ENCODE measurements at places on chromosomes 2 and 18.

- no peak for DNase-seq
Measured at GRCh38 chr18:22865354-22866116, 67.6 kb upstream of the RBBP8 start.

GRCh38 chr2:71813807-71814470 is 333.7 kb downstream of the CYP26B1 start:
- peak; percentile 54 for DNase-seq

- DNase-seq: peak; percentile 12
Measured at GRCh38 chr2:12612671-12613070, 104.1 kb upstream of the TRIB2 start.

GRCh38 chr2:176280156-176280555 is 10.9 kb downstream of the MTX2 start:
- DNase-seq: no peak

- no peak for DNase-seq
Measured at GRCh38 chr2:98455494-98455976, 10.9 kb downstream of the INPP4A start.

DNA sequence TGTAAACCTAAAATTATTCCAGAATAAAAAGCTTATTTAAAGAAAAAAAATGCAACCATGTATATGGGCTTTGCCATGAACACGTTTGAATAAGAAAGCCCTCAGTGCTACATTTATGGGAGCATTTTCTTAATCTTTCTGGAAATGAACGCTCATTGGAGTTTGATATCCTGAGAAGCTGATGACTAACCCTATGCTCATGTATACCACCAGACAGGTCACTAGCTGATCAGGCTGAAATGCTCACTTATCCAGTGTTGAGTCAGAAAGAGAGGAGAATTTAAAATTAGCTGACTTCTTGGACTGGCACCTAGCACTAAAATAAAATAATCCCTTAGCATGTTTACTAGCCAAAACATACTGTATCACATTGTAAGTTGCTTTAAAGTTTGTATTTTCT is 254.9 kb upstream of the SIX3 start:
- no peak for DNase-seq

- DNase-seq: no peak
Measured at GRCh38 chr2:212832211-212833195, 293.9 kb upstream of the ERBB4 start.

DNA sequence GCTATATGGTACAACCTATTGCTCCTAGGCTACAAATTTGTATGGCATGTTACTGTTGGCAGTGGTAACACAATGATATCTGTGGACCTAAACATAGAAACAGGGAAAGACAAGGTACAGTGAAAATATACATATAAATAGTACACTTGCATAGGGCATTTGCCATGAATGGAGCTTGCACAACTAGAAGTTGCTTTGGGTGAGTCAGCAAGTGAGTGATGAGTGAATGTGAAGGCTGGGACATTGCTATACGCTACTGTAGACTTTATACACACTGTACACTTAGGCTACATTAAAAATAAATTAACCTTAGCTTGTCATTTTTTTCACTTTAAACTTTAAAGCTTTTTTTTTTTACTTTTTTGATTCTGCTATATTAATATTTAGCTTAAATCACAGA is 500.0 kb upstream of the SETBP1 start:
- DNase-seq: no peak

GRCh38 chr2:231927566-231927890 is 1.3 kb upstream of the NPPC start:
- no peak for DNase-seq
